Skin of body (tissue), 3 donors: ENCODE measurements at places on chromosomes 11 and 22.

DNA sequence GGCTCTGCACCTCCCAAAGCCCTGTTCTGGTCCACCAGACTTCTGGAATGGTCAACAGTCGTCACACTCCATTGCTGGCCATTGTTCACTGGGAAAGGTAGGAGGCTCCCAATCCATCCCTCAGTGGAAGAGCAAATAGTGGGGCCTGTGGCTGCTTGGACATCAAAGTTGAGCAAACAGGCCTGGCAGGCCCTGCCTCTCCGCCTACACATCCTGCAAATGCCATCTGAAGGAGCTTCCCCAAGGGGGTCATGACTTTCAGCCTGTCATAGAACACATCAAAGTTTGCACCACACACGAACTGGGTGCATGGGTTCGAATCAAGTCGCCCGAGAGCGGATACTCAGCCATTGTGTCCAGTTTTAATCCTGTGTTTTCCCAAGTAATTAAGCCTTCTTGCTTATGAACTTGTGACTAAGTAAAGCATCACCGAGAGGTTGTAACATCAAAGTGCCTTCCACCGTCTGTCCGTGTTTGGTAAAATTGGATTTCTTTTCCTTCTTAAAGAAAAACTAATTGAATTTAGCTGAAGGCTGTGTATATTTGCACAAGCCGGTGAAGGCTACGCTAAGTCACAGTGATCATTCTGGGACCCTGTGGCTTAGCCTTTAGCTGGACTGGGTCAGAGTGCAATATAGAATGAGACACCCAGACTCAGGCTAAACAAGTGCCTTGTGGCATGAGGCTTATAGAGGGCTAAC is 36.1 kb downstream of the CLPB start:
- no peak for DNase-seq

DNA sequence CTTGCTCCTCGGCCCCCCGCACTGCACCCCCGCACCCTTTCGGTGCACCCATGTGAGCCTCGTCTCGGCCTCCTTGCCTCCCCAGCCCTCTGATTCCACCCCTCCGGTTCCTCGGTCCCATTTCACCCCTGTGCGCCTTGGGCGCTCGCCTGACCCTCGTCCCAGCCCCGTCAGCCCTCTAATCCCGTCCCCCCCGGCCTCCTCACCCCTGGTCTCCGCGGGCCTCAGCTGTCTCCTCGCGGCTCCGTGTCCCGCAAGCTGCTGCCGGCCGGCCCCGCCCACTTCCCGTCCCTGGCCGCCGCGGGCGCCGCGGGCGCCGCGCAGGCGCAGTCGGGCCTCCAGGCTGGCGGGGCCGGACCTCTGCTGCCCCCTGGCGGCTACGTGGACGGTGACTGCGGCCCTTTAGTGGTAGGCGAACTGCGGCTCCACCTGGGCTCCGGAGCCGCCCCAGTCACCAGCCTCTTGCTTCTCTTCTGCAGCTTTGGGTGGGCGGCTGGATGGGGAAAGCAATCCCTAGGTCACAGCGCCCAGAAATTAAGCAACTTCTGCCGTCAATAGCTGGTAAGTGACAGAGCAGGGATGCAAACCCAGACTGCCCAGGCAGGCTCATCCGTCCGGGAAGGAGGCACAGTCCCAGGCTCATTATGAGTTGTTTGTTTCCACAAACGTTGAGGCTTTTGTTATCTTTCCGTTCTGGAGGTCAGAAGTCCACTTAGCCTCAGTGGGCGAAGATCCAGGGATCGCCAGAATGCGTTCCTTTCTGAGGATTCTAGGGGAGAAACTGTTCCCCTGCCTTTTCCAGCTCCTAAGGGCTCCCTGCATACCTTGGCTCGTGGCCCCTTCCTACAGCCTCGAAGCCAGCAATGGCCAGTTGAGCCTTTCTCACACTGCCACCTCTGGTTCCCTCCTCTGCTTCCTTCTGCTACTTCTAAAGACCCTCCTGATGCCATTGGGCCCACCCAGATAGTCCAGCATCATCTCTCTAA is at the start of gene PPM1F:
Gene PPM1F (minus strand): TSS at position 263 of the 986 bp plus-strand sequence. CDS start 6,800 bp downstream, outside the sequence.
- DNase-seq: peak; percentile 29

DNA sequence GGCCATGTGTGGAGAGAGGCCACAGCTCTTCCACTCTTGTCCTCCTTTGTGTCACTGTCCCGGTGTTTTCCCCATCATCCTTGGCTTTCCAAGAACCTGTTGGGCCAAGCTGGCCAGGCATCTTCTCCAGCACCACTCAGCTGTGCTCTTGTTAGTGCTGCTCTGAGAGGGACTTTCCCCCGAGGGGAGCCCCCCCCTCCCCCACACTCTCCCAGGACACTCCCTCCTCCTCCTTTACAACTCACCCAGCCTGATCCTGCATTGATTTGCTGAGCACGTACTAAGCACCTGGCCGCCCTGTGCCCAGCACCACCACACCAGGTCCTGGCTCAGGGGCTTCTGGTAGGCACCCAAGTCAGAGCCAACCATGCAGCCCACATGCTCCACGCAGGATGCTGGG is 13.2 kb downstream of the TP53AIP1 start:
- no peak for DNase-seq

- DNase-seq: no peak
Observed at GRCh38 chr11:82557274-82557673, 176.4 kb downstream of the FAM181B start.

GRCh38 chr11:87101956-87102580 is 64.3 kb downstream of the TMEM135 start:
- no peak for DNase-seq

- DNase-seq: no peak
Observed at GRCh38 chr11:26806219-26806618, 84.4 kb upstream of the SLC5A12 start.

DNA sequence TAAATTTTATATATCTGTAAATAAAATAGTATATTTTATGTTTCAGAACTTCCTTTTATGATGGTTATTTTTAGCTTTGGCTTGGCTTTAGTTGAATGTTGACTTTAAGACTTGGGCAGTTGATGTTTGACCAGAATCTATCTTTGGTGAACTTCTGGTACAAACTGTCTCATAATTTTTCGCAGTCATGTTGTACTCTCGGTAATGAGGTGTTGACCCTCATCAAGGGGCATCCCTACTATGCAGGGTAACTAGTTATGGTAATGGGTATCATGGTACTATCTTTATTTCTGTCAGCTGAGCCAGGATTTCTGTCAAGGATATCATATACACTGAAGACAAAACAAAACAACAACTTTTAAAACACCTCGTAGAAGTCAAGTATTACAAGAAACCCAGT is 67.7 kb downstream of the NXPE2 start:
- DNase-seq: no peak
